Naive thymus-derived CD8-positive, alpha-beta T cell (primary cell): ENCODE measurements at places on chromosomes 5 and 9.
A peak's percentile ranks its signal among the peaks of the same experiment; 100 is the strongest.

GRCh38 chr9:71509054-71509453 lies 259.3 kb downstream of the CEMIP2 start:
- no peak for DNase-seq

DNA sequence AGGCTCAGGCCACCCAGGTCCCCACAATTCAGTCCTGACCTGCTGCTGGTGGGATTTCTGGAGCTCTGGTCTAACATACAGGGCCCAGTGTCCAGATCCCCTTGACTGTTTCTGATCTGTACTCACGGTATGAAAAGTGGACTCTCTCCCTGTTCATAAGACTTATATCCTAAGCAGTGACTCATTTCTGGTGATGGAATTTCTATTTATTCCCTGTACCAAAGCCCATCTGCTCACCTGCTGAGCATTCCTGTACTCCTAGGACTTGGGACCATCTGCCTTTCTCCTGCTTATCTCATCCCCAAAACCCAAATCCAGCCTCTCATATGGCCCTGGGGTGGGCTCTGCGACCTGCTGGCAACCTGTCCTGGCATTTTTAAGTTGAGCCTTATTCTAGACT lies 86.6 kb downstream of the APBA1 start:
- no peak for DNase-seq

DNA sequence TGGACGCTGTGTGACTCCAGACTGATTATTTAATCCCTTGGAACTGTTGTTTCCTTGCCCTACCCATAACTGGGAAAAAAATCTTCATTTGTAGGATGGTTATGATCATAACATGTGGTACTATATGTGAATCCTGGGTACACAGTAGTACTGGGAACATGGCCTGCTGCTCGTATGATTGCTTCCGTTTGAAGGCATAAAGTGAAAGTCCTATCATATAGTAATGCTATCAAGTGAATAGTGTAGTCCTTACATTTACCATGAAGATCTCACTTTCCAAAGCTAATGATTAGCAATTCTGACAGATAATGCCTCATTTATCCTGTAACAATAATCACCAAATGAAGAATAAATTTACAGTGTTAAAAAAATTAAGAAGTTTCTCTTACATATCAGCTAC lies 53.2 kb downstream of the MEF2C start:
- DNase-seq: no peak

- no peak for DNase-seq
Observed at GRCh38 chr5:89628876-89629635, 746.1 kb upstream of the MEF2C start.

GRCh38 chr5:22591461-22591860 lies 261.7 kb downstream of the CDH12 start:
- no peak for DNase-seq

- DNase-seq: no peak
Observed at GRCh38 chr5:98905857-98906688, 22.7 kb downstream of the CHD1 start.

- DNase-seq: no peak
Observed at GRCh38 chr9:37922363-37923117, 18.6 kb upstream of the SLC25A51 start.

DNA sequence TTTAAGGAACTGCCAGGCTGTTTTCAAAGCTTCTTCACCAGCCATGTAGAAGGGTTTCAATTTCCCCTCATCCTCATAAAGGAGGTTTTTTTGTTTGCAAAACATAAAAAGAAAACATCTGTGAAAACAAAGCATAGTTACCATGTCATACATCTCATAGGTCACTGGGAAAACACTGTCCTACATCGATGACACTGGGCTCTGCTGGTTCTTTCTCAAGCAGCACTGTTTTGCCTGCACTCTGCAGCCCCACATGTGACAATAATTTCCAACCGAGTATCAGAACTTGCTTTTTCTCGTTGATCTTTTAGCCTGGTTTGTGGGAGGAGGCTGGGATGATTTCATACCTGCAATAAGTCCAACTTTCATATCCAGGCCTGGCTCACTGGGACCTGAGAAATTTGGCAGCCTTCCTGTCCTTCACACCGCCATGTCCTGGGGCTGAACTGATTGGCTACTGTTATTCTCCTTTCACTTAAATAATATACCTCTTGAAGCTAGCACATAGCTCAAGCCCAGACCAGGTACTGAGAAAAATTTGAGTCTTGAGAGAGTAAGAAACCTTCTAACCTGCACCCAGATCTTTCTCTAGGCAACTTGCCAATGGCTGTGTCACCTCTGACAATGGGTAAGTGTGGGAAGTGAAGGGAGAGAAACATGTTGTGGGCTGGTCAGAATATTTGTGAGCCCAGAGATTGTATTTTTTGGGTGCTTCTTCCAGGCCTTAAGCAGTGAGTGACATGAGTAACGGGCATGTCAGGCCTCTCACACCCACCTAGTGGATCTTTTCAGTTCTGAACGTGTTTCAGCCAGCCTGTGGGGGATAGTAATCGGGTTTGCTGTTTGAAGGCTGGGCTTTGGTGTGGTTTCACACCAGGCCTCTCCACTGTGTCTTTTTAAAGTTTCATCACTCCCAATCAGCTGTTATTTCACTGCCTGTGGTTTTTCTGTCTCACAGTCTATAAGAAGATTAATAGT lies 502.8 kb downstream of the NTRK2 start:
- DNase-seq: no peak

DNA sequence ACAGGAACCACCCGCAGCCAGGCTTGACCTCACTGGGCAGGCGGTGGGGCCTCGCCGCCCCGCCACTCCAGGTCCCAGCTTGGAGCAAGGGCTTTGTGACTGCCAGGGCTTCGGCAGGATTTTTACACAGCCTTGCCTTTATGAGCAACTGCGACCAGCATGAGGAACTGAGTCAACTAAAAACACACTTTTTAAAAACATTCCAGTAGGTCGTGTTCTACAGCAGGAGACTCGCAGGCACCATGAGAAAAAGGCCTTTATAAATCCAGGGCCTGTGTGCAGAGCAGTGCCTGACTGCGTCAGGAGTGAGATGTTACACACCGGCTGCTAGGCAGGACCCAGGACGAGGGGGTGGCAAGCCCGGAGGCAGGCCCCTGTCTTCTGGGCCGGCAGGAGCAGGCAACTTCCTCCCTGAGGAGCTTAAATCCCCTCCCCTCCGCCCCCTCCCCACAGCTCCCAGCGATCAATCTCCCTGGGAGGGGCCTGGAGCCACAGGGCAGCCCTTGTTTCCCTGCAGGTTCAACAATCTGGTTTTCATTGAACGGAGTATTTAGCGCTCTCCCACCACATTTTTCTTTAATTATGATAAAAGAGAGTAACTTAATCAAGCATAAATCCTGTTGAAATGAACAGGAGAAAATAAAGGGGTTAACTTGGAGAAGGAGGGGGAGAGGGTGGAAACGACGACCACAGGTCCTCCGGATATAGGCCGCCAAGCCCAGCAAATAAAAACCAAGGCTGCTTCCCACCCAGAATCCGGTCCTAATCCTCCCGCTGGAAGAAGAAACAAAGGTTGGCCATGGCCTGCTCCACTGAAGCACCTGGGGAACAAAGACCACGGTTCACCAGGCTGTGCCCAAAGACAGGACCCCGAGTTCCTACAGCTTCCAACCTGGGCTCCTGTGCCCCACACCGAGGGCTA lies 92.5 kb downstream of the ROR2 start:
- no peak for DNase-seq

DNA sequence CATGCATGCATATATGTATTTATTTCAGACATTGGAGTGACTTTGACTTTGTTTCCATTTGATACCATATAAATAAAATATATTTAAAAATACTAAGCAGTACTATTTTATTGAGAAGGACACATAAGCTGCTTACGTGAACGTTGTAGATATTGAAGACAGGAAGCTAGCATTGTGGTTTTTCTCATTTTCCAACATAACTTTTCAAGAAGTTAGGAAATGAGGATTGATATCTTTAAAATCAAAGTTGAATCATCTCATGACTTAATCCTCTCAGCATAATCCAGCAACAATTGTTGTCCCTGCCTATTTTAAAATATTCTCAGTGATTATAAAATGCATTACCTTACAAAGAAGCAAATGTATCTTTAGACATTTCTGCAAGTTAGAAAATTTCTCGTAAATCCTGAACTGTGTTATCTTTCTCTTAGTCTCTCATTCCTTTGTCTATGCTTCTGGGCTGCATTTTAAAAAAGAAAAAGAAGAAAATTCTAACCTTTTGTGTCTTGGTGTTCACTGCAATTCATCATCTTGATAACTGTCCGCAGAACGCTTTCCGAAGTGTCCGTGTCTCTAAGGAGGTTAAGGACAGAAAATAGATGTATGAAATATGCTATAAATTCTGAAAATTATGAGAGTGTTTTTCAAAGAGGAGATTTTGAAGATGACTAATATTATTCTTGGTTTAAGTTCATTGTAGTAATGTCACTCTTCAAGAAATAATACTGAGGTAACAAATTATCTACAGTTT lies 1089.9 kb upstream of the CDH6 start:
- no peak for DNase-seq

DNA sequence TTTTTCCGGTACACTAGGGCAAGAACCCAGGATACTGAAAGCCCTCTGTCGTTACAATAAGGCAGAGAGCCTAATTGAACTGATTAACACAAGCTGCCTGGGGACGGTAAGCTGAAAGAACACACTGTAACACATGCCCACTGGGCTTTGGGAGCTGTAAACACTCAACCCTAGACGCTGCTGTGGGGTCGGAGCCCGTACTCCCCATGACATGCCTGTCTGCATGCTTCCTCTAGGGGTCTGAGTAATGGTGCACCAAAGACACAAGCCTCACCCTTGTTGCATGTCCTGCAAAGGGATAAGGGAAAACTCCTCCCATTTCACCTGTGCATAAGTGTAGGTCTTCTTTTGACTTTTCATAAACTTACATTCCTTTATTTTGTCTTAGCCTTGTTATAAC lies 194.0 kb downstream of the FBXL7 start:
- DNase-seq: no peak

DNA sequence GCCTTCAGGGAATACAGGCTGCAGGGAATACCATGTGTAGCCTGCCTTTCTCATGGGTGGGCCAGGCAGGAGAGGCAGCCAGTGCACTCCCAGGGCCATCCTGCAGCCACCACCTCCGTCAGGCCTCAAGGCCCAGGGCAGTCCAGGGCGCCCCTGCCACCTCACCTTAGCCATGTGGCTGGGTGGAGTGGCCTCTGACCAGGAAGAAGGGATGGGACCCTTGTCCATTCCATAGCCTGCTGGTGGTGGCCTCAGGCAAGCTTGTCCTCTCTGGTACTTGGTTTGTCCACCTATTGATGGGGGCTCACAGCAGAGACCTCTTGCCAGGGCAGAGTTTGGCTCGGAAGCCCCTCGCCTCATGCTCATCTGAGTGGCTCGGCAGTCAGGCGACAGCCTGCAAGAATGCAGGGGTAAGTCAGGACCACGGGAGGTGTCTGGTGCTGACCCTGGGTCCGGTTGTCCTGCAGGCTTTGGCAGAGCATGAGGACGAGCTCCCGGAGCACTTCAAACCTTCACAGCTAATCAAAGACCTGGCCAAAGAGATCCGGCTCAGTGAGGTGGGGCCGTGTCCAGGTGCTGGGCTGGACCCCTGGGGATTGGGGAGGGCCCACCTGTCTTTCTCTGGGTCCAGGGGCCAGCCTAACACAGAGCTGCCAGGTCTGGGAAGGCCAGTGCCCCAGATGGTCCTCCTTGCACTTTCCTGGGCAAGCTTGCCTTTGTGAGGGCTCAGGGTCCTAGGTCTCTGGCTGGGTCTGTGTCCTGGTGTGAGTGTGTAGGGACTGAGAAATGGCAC lies 82.9 kb downstream of the PHF2 start:
- DNase-seq: no peak

- no peak for DNase-seq
Observed at GRCh38 chr5:97074859-97075489, 67.4 kb downstream of the LIX1 start.

DNA sequence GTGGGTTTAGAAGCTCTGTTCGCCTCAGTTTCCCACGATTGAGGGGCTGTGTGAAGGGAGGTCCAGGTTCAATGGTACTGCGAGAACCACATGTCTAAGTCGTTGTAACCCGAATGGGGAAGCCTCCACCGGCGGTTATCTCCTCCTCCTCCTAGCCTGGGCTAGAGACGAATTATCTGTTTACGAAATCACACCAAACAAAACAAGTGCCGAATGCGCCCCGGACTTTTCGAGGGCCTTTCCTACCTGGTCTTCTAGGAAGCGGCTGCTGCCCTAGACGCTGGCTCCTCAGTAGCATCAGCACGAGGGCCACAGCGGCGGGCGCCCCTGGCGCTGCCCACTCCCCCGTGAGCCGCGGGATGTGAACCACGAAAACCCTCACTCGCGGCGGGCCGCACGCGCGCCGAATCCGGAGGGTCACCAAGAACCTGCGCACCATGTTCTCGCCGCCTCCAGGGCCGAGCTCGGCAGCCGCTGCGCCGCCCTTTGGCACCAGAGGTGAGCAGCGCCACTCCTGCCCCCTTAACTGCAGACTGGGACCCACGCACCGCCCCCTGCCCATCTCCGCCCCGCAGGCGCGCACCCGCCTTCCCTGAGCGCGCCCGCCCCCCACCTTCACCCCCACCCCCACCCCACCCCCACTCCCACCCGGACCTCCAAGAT lies at the start of gene CDKN2A:
TSS of gene CDKN2A (minus strand) at position 500 of the 663 bp plus-strand sequence.
- DNase-seq: no peak

DNA sequence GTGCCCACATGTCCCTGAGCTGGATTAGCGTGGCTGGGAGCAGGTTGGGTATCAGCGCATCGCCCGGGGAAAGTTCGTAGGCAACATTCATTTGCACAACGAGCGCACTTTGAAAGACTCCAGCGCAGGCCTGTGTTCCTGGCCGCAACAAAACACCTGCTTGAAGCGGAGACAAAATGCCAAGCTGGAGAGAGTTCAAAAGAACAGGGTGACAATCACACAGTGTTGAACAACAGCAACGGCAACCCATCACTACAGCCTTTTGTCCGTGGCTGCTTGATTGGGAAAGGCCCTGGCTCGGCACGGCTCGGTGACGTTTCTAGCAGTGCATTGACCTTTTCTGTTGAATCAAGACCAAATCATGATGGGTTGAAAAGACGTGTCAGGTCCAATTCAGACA lies 336.3 kb downstream of the IRX1 start:
- no peak for DNase-seq

DNA sequence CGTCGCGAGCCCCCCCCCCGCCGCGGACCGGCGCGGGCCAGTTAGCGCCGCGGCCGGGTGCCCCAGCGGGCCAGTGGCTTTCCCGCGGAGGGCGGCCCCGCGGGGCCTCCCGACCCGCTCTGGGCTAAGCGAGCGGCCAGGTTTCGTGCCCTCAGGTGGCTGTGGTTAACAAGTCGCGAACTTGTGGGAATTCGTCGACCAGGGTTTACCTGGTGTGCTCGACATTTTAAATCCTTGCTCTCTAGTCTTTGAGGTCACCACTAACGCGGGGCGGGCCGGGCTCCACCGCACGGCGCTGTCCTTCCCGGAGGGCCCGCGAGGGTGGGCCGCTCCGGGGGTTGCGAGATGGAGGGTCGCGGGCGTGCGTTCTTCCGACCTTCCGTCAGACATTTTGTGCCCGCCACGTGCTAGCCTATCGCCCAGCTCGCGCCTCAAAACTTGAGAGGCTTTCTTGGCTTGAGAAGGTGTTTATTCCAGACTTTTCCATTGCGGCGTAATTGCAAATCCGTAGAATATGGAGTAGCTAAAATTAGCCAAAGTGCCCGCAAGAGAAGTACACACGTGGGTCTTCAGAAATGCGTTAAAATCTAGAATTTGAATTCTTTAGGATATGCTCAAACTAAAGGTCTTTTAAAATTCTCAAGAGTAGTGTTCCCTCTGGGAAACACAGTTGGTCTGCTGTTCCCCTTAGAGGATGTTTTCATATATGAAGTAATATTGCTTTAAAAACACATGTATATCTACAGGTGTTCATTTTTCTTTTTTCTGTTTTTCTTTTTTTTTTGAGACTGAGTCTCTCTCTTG lies 2.1 kb downstream of the ANP32B start:
- DNase-seq: peak; percentile 23

- DNase-seq: no peak
Observed at GRCh38 chr9:136303825-136304416, at the start of gene CCDC187. Gene CCDC187, minus strand, starts transcription at chr9:136304094. Its CDS starts 264 bp downstream, at chr9:136303830.

GRCh38 chr5:176640616-176641015 lies 6.7 kb upstream of the TSPAN17 start:
- no peak for DNase-seq
